ENCODE measurements at places on chromosomes 2 and 18. TPM values are rescaled to one million over a fixed set of nuclear protein-coding genes. Genes with fewer than 3 reads are reported as not detected.

GRCh38 chr2:16330982-16331381 lies 334.7 kb downstream of the CYRIA start:
- DNase-seq: peak; percentile 39

The ALKAL2 gene
- 0.68 TPM for total RNA-seq

- DNase-seq: no peak
Observed at GRCh38 chr2:142175813-142176338, 45.1 kb upstream of the LRP1B start.

The SIGLEC15 gene
- total RNA-seq: not detected

DNA sequence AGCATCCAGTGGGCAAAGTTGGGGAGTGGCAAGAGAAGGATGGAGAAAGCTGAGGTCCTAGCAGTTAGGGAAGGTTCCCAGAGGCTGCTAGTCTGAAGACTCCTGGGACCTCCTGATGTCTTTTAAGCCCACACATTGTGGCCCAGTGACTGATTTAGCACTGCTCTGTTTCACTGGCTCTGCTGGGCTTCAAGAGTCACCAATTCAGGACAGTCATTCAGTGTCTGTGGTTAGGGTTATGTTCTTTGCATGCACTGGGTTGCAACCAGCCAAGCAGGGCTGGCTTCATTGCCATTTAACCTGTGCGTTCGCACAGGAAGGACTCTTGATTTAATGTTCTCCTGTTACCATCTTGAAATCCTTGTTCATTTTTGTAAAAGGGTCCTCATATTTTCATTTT lies 199.2 kb downstream of the ICOS start:
- no peak for DNase-seq

The SCN7A gene
- total RNA-seq: 27.5 TPM

- DNase-seq: no peak
Observed at GRCh38 chr2:10901160-10901939, 10.4 kb upstream of the KCNF1 start.

DNA sequence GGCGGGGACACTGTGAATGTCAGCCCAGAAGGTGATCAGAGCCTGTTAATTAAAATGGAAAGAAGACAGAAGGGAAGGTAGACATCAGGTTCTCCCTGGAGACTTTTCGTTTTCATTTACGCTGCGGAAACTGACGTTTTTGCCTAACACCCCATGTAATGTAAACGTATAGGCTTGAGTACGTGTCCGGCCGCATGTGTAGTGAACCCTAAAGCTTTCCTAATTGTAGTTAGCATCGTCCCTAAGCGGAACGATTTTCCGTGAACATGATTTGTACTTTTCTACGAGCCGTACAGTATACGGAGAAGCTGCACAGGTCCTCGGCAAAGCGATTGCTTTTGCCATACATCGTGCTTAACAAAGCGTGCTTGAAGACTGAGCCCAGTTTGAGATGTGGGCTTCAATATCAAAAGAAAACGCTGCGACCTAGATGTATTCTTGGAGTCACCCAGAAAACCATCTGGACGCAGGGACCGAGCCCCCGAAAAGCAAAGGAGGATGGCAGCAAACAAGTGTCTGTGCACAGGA lies 284 bp downstream of the TIMM21 start:
- no peak for DNase-seq

GRCh38 chr18:64852281-64852680 lies 703.4 kb upstream of the LINC00305 start:
- no peak for DNase-seq

The RGPD8 gene
- 11.5 TPM for total RNA-seq

The SEC11C gene
- 35.0 TPM for total RNA-seq

The TXNDC2 gene
- total RNA-seq: not detected

The C2orf80 gene
- not detected for total RNA-seq

DNA sequence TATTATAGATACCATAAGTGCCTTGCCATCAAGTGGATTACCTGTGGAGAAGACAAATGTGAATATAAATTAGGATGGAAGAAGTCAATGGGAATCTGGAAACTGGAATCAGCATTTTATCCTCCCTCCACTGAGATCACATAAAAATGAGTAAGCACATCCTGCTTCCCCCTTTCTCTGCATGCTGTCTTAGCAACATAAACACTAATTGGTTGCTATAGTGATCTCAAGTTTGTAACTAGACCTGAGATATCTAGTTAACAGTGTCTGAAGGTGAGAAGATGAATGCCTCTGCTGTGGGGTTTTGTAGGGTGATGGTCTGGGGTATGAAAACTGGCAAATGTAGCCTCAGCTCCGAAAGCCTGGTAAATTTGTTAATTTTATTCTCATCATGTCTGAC lies 1357.5 kb upstream of the CELF4 start:
- no peak for DNase-seq

GRCh38 chr2:3654011-3654410 lies 4.0 kb upstream of the ALLC start:
- no peak for DNase-seq

The SERPINB13 gene
- not detected for total RNA-seq

GRCh38 chr2:178917555-178917954 lies 110.3 kb upstream of the TTN start:
- DNase-seq: no peak

The ASXL3 gene
- 4.7 TPM for total RNA-seq

- no peak for DNase-seq
Observed at GRCh38 chr2:211649331-211649730, 889.3 kb downstream of the ERBB4 start.

The ANKRD62 gene
- not detected for total RNA-seq

Data from left cardiac atrium (tissue), 4 donors.